GOT3 (cell line): ENCODE measurements at places on chromosomes 2 and 18.

DNA sequence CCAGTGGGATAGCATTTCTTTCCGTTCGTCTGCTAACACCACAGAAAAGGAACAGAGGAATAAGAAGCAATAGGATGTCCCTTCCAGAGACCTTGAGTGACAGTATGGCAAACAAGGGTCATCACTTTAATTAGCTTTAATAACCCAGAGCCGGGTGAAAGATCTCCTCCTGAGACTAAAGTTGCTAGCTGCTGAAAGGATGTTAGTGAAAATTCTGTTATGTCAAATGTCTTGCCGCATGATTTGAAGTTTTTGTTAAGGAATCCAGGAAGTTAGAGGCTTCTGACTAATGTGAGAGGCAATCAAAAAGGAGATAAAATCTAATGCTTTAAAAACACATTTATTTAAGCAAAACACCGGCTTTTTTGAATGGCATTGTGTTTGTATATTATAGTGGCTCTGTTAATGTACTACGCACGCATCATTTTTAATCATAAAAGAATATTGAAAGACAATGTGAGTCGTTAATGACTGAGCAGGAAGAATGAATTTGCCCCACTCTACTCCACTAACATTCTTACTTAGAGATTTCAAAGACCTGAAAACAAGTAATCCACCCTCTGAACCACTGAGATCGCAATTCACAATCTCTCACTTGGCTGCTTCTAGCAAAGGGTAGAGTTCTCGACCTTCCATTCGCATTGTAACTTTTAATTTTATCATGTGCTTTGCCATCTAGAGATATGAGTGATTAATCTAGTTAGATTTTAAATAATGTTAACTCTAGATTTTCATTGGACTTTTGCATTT, 536.6 kb downstream of the LRRTM4 start:
- DNase-seq = no peak

GRCh38 chr2:1754046-1754445, 9.7 kb upstream of the PXDN start:
- DNase-seq = no peak

DNA sequence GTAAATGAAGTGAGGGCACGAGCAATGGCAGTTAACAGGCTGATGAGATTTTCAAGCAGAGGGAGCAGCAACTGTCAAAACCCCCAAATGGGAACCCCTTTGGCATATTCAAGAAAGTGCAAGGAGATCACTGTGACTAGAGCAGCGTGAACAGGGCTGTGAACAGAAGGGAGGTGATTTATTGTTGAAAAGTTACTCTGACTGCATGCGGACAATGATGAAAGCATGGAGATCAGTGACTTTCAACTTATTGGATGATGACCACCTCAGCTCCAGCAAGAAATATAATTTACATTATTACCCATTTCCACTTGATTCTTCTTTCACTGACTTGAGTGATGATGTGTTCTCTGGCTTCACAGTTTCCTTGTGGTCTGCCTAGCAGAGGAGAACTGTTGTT, 187.8 kb upstream of the BOD1L2 start:
- DNase-seq = no peak

GRCh38 chr18:24616653-24617052, 156.2 kb downstream of the HRH4 start:
- DNase-seq = no peak

DNA sequence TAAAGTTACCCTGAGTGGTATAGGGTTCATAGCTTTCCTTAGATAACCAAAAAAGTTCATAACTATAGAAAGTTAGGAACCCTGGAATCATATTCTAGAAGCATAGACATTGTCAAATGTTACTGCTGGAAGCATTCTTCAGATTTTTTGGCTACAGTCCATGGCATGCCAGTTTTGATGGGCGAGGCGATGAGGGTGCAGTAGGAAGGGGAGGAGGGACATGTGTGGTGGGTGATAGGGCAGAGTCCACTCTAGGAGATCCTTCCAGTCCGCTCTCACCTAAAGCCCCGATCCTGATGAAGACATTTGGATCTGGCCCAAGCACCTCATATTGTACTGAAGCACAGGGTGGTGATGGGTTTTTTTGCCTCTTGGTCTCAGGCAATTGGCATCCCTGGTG, 91.8 kb downstream of the HRH4 start:
- no peak for DNase-seq

GRCh38 chr2:46067501-46068305, 229.5 kb upstream of the EPAS1 start:
- no peak for DNase-seq

DNA sequence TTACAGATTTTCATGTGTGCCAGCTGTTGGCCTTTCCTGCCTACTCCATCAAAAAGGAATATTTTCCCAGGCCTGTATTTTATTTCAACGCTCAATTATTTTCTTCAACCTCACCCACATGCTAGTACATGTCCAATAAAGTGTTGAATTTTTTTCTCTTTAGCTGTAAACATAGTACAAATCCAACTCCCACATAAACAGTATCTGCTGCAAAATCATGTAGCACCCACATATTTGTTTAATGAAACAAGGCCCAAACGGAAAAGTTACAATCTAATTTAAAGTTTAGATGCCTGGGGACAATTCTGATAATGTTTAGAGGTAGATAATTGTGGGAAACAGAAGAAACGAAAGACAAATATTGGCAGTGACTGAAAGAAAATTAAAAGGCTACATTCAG, 275.4 kb upstream of the ACVR2A start:
- DNase-seq = no peak

- DNase-seq = no peak
Measured at GRCh38 chr2:26414311-26414710, 12.6 kb downstream of the DRC1 start.

DNA sequence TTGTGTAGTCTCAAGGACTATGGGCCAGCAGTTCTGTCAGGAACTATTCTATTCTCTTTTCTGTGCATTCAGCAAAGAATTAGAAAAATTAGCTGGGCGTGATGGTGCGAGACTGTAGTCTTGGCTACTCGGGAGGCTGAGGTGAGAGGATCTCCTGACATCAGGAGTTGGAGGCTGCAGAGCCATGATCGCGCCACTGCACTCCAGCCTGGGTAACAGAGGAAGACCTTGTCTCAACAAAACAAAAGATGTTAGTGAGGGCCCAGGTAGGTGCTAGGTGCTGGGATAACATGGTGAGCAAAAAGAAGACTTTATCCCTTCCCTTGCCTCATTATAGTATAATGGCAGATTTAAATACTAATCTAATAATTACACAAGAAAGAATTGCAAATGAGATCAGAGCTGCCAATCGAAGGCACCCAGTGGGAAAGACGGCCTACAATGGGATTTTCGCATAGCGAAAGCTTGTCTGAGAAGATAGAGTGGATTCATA, 447 bp upstream of the MRPL19 start:
- no peak for DNase-seq

GRCh38 chr2:127388423-127389164, 819 bp upstream of the MAP3K2 start:
- DNase-seq = no peak

DNA sequence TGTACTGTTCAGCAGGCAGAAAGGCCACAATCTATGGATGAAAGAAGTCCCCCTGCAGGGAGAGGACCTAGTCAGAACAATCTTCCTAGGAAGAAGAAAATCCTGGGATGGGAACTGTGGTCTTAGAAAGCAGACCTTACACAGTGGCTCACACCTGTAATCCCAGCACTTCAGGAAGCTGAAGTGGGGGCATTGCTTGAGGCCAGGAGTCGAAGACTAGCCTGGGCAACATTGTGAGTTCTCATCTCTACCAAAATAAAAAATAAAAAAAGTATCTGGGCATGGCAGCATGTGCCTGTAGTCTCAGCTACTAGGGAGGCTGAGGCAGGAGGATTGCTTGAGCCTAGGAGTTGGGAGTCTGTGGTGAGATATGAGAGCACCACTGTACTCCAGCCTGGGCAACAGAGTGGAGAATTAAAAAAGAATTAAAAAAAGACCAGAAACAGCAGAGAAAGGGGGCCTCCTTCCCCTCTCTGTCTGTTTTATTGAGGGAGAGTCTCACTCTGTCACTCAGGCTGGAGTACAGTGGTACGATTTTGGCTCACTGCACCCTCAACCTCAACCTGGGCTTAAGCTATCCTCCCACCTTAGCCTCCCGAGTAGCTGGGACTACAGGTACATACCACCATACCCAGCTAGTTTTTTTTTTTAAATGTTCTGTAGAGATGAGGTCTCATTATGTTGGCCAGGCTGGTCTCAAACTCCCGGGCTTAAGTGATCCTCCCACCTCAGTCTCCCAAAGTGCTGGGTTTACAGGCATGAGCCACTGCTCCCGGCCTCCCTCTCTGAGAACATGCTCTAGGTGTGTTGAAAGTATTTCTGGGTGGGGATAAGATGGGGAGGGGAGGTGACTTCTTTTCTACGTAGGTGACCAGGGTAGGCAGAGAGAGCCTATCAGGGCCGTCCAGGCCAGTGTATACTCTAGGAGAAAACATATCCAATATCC, 7.4 kb downstream of the RHOB start:
- no peak for DNase-seq

DNA sequence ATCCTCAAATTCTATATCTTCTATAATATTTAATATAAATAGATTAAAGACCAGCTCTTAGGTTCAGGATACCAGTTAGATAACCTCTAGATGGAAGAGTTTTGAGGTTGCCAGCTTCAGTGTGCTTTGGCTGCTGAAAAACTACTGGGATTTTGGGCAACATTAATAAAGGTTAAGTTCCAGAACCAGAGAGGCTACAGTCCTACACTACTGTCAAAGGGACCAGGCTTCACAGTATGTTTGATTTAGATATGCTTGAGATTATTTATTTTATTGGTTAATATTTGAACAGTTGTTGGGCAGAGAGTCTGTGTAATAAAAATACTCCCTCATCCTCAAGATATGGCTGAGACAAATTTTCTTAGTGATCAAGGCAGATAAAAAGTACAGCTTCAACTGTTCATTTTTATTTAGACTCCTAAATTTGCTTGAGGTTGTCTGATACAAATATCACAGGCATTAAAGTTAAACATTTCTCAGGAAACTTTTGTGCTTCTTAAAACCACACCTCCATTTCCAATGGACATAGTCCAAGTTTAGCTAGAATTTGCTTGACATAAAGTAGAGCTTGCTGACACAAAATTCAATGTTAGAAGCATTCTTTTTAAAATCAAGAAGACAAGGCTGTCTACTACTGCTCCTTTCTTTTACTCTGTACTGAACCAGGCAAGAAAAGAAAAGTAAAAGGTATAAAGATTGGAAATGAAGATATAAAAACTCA, 19.7 kb upstream of the TMEM17 start:
- no peak for DNase-seq

GRCh38 chr2:26746934-26747333, 17.1 kb upstream of the SLC35F6 start:
- DNase-seq = no peak

GRCh38 chr2:36530178-36530982, 67.6 kb downstream of the FEZ2 start:
- no peak for DNase-seq

DNA sequence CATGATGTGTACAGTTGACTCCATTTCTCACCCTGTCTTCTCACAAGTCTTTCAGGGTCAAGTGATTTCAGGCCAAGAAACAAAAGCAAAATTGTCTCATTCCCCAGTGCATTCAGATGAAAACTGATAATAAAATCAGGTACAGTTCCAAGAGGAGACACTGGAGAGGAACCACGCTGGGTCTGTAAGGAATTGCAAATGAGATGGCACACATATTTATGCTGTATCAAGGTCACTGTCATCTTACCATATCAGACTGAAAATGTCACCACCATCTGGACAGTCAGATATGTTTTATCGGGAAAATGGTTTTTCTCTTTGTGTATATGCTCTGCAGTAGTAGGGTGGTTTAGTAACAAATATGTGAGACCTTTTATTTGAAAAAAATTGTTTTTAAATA, 91.7 kb downstream of the CCDC138 start:
- DNase-seq = no peak

DNA sequence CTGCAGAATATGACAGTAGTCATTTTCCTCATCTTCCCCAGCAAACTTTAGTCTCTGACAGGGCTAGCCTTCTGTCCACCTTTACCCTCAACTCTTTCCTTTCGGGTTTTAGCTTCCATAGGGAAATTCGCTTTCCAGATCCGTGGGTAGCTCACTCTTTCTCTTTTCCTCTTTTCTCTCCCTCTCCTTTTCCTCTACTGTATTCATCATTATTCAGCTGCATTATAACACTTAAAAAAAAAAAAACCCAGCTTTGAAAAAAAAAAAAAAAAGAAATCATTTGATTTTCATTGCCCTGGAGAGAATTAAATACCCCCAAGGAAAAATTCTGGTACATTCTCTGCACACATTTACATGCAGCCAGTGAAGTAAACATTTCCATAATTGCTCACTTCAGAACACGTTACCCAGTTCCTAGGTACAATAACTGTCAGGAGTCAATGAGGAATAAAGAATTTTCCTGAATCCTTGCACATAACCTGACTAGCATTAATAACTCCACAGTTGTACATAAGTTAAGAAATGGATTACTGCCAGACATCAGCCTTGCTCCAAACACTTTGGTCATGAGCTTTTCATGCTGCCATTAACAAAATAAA, 63.5 kb downstream of the ZNF521 start:
- no peak for DNase-seq

DNA sequence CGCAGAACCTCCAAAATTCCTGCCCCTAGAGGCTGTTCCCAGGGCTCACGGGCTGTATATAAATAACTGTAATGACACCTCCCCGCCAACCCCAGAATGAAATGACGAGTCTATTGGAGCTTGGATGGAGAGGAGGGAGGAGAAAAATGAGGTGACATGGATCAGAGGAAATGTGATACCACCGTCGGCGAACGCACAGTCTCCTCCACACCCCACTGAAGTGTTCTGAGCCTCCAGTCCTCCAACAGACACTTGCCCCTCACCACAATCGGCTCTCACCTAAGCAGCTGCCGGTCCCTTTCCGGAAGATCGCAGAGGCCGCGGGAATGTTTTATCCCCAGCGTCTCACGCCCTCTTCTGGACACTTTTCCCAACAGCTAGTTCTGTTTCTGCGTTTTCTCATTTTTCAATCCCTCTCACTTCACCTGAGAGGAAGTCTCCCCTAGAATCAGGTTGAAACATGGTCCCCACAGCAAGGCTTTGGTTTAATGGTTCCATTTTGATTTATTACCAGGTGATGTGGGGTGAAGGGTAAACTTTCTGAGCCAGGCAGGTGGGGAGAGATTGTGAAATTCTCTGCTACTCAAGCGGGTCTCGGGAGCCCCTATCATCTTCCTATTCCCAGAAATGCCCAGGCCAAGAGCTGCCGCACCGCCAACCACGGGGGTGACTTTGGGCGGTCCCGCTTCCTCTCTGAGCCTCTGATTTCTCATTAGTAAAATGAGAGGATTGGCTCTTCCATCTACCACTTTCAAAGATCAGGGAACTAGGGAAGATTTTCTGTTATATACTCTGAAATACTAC, 9.1 kb upstream of the MYO5B start:
- no peak for DNase-seq

GRCh38 chr2:130756053-130756873, 923 bp downstream of the AMER3 start:
- DNase-seq = no peak
